ENCODE measurements at places on chromosomes 4 and X.

DNA sequence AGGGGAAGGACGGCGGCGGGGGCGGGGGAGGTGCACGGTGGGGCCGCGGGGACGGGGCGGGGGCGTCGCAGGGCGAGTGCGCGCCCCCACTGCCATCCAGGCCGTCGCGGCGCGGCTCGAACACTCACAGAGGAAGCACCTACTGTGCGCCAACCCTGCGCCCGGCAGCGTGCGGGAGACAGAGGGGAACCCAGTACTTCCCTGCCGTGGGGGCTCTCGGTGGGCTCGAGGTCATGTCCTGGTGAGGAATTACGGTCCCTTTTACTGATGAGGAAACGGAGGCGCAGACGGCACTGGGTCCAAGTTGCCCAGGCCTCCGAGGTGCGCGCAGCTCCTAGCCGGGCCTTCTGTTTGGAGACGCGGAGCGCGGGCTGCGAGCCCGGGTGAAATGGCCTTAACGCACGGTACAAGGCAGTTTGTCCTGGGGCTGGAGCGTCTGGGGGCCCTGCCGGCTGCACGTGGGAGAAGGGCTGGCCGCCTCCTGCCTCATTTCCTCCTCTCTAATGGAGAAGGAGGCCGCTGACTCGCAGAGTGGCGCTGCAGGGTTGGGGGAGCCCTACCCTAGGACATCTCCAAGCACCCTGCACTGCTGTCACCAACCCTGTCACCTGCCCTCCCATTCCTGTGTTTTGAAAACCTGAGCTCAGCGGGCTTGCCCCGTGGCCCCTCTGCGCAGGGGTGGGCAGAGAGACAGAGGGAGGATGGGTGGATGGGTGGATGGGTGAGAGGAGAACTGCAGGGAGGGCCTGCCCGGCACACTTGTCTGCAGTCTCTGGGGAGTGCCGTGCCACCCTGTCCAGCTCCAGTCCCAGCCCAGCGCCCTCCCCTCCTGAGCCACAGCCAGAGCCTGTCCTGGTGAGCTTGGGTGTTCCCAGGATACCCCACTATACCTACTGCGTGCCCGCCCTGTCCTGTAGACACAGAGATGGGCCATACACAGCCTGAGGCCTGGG, 106.0 kb downstream of the ADRA2C start:
- no peak for DNase-seq

GRCh38 chrX:9917861-9918260, 49.3 kb upstream of the CLDN34 start:
- no peak for DNase-seq

DNA sequence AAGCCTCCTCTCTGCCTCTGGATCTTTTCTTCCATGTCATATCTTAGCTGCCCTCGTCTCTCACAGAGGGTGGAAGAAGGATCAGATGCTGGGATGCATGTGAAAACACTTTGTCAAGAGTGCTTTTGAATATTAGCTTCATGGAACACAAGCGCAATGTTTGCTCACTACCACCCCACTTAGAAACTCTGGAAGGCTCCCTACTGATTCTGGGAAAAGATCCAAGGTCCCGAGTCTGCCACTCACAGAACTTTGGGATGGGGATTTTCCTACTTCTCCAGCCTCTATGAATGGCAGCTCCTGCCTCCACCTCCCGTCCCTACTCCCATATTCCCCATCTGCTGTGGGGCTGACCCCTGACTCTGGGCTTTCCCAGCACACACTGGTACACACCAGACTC, 40.2 kb upstream of the CRMP1 start:
- DNase-seq: no peak

- DNase-seq: no peak
Measured at GRCh38 chr4:82842593-82842992, 44.0 kb upstream of the SCD5 start.

DNA sequence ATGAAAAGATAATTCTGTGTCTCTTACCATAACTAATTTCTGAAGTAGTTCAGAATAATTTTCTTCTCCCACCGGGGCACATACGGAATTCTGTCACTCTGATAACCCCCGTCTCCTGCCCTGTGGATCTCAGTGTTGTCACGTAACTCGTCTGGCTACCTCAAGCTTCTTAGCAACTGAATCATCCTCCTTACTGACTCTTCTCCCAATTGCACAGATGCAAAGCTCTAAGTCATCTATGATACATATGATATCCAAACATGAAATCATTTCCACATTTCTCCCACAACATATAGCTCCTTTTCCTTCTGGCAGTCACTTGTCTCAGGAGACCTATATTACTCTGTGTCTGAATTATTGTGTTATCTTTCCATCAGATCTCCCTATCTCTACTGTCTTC, 1043.1 kb upstream of the TENM3 start:
- DNase-seq: no peak

- no peak for DNase-seq
Measured at GRCh38 chr4:6162885-6163284, 37.5 kb downstream of the JAKMIP1 start.

DNA sequence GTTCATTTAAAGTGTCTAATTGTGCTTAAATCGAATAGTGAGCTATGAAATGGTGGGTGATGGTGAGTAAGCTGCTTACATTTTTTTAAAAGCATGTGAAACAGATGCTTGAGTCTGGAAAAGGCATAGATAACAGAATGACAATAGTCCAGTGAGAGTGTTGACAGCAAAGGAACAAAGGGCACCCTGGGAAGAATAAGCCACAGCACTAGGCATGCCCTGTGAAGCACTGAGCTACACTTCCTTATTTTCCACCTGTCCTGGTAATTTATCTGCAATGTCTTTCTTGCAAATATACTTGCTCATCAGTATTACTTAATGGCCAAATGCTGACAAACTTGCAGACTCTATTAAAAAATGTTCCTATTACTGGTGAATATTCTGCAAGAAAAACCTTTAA, 168.7 kb downstream of the PRDM5 start:
- DNase-seq: no peak

- DNase-seq: no peak
Measured at GRCh38 chr4:68216501-68216900, 29.0 kb downstream of the TMPRSS11B start.

GRCh38 chrX:124895947-124896346, 423.7 kb upstream of the TEX13C start:
- no peak for DNase-seq

DNA sequence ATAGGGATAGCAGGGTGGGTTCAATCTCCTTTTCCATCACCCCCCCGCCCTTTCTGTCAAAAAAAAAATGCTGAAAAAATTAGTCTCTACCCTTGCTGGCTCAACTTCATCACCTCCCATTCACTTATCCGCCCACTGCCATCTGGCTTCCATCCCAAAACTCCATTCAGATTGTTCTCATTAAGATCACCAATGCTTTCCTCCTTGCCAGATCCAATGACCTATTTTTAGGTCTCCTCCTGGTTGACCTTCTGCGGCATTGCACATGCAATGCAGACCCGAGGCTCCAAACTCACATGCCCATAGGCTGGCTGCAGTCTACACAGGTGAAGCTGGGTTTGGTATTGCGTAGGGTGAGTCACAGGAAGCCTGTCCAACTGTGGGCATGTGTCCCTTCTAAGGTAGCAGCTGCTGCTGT, 21.1 kb upstream of the STIM2 start:
- DNase-seq: no peak

DNA sequence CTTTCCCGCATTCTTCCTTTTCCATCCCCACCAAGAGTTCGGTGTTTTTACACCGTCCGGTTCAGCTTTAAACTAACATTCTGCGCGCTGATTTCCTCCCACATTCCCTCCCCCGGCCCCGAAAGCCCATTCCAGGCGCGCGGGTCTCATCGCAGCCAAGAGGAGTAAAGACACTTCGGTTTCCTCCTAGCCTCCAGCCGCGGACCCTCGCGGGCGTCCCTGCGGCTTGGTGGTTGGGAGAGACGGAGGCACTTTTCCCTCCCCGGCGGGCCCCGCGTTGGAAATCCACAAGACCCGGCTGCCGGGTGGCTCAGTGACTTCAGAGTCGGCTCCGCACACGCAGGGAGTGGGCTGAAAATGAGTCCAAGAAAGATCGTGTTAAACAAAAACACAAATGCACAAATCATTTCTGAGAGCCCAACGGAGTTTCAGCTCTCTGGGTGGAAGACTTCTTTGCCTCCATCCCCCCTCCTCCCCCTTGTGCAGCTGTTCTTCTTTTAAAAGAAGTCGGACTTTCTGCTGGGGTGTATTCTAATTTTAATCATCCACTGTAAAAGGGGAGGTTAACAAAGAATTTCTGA, 2.0 kb upstream of the ARX start:
- no peak for DNase-seq

DNA sequence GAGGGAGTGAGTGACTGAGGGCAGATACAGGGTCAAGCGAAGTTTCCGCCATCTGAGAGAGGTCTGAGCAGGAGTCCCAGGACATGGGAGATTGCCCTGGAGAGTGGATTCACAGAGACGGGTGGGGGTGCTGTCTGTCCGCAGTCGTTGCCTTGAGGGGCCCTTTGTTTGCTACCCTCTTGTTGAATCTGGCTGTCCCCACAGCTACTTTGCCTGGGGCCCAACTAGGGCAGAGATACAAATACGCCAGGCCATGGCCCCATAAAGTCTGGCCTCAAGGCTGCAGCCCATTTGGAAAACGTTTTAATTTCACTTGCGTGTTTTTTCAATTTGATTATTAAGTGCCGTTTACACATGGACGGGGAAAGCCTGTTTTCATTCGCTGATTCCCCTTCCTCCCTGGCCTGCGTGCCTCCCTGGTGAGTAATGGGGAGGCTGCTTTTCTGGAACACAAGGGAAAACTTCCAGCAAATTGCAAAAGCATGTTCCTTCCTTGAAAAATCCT, 134.4 kb downstream of the SMIM20 start:
- no peak for DNase-seq

GRCh38 chrX:9644335-9644734, 121.3 kb downstream of the GPR143 start:
- DNase-seq: no peak

DNA sequence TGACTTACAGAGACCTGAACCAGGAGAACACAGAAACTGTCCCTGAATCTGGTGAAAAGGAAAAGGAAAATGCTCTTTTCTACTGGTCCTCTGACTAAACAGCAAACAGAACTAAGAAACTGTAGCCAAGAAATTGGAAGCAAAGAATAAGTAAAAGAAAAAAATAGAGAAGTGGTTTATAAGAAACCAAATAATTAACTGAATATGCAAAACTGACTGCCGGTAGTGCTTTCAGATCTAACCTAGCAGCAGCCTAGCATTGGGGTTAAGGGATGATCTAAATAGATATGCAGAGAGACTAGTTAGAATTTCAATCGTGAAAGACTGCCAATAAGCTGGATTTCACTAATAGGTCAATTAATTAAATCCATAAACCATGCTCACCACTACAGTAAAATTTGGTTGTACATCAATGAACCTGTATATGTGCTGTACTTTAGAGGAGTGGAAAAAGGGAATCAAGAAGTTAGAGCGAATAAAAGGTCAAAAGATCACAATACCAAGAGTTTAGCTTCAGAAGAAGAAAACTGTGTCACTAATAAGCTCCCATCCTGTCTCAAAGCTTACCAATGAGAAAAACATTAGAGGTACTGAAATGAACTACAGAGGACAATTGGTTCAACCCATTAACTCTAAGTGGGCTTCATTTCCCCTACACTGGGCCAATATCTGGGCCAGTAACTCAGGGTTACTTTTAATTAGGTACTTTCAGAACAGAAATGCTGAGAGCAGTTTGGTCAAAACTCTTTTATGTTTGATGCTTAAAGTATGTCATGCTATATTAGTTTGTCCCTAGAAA, 53.6 kb downstream of the KLHL13 start:
- DNase-seq: no peak

DNA sequence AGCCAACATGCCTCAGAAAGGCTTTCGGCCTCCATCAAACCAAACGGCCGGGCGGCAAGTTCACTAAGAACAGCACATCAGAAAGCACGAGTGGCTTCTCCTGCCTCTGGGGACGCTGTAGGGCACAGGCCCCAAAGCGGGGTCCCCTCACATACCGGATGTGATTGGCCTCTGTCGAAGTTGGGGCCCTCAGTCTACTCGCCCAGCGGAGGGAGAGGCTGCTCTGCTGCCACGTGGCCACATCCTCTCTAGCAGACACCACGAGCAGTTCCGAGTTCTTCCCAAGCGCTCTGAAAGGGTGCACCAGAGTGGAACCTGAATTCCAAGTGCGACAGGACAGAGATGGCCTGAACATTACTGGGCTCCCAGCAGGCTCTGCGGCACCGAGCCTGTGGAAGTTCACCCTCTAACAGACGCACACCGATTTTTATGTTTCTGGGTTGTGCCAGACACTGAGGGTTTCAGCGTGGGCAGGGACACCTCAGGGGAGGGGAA, 21.1 kb downstream of the NOP14 start:
- DNase-seq: no peak

- no peak for DNase-seq
Measured at GRCh38 chr4:113397114-113397701, 347.8 kb downstream of the ANK2 start.

DNA sequence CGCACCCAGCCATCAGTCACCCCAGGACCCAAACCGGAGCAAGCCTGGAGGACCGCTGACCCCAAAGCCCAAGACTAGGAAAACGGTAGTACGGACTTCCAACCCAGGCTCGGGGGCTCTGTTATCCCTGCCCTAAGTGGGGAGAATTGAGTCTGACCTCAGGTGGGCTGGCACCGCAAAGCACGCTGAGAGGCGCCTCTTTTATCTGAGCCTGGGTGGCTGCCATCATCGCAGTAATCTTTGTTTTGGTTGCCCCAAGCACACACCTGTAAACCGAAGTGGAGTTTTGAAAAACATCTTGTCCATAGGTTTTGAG, 894 bp upstream of the SH3RF1 start:
- no peak for DNase-seq

DNA sequence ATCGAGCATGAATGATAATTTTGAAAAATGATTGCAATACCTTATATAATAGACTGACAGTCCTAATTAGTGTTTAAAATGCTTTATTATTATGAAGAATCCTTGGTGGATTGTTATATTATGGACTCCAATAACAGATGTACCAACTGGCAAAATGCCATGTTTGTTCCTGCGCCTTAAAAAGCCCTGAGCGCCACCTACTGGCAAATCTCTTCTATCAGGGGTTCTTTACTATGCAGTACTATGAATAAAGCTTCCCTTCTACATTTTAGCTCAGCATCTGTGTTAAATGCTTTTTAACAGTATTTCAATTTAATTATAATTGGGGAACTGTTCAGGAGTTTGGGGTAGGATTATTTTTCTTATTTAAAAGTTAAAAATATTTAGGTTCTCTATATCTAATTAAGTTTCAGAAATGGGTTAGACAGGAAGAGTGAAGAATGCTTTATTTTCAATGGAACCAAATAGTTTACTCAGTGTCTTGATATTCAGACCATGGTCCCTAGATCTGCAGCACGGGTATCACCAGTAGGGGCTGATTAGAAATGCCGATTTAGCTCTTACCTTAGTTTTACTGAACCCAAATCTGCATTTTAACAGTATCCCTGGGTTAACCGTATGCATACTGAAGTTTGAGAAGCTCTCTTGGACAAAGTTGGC, 20.0 kb downstream of the CFAP97 start:
- DNase-seq: no peak

DNA sequence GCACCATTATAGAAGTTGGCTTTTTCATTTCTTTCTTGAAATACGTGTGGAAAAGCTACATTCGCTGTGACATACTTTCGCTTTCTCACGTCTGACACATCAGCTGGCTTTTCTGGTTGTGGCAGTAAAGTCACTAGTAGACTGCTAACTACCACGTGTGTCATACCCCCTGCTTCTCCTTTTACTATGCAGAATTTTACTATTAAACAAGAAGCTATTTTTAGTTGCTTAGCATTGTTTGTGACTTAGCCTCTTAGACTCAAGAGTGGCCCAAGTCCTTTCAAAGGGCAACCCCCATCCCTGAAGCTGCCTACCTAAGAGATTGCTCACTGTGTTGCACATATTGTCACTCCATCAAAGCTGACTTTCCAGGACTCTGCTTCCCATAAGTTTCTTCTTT, 2.1 kb upstream of the IL2 start:
- no peak for DNase-seq

- no peak for DNase-seq
Measured at GRCh38 chr4:93346840-93347239, 481.7 kb upstream of the ATOH1 start.

All from vagina (tissue), 2 donors.